A549 treated with GW870086 at 1 μM for 4 hours (cell line): ENCODE measurements at places on chromosomes 13 and 19. TPM values are rescaled to one million over a fixed set of nuclear protein-coding genes. Genes with fewer than 3 reads are reported as not detected.

The IRS2 gene
- 22.2 to 29.2 TPM (median 27.0 TPM) in 5 replicates for total RNA-seq

The SHANK1 gene
- total RNA-seq = 0.16 to 0.46 TPM (median 0.33 TPM) in 4 of 5 replicates, not detected in the other

The GMIP gene
- total RNA-seq = 4.5 to 7.1 TPM (median 6.1 TPM) in 5 replicates

The OR4F17 gene
- total RNA-seq = not detected in 5 replicates

The CEACAM16 gene
- 0.10 to 0.12 TPM (median 0.11 TPM) in 3 of 5 replicates, not detected in the others for total RNA-seq

The ZNF226 gene
- 18.8 to 23.0 TPM (median 21.0 TPM) in 5 replicates for total RNA-seq

The CYP2F1 gene
- total RNA-seq = not detected in 5 replicates

The ZNF613 gene
- total RNA-seq = 0.72 to 1.4 TPM (median 1.3 TPM) in 5 replicates

The FPR2 gene
- not detected in 5 replicates for total RNA-seq

The DACT3 gene
- total RNA-seq = 0.15 to 0.26 TPM (median 0.22 TPM) in 5 replicates

The UBE2L5 gene
- total RNA-seq = not detected in 5 replicates

The VSIG10L gene
- 10.7 to 14.9 TPM (median 14.4 TPM) in 5 replicates for total RNA-seq

The CEACAM7 gene
- 0.08 to 0.17 TPM in 2 of 5 replicates, not detected in the others for total RNA-seq

The PRTN3 gene
- 0.47 to 0.77 TPM (median 0.60 TPM) in 5 replicates for total RNA-seq

The TMPRSS9 gene
- 0.03 to 0.42 TPM in 2 of 5 replicates, not detected in the others for total RNA-seq

The MIR17HG gene
- 0.50 to 1.7 TPM (median 1.2 TPM) in 5 replicates for total RNA-seq

The ZNF208 gene
- total RNA-seq = not detected in 5 replicates

The ZNF132 gene
- total RNA-seq = 0.06 to 0.14 TPM (median 0.13 TPM) in 5 replicates

The ZNF57 gene
- 2.1 to 2.9 TPM (median 2.8 TPM) in 5 replicates for total RNA-seq

The PGLYRP2 gene
- total RNA-seq = not detected in 5 replicates

The ELSPBP1 gene
- total RNA-seq = not detected in 5 replicates

The PNMA8A gene
- 9.3 to 10.4 TPM (median 10.0 TPM) in 5 replicates for total RNA-seq

The NLRP9 gene
- not detected in 5 replicates for total RNA-seq

The CEACAM6 gene
- 14.9 to 22.6 TPM (median 20.6 TPM) in 5 replicates for total RNA-seq

The TMEM238 gene
- 2.8 to 9.2 TPM (median 7.0 TPM) in 5 replicates for total RNA-seq

The KLK4 gene
- total RNA-seq = 0.19 to 0.61 TPM (median 0.43 TPM) in 3 of 5 replicates, not detected in the others

The PTPRH gene
- total RNA-seq = 2.7 to 5.3 TPM (median 5.1 TPM) in 5 replicates

The COX7A1 gene
- total RNA-seq = not detected in 5 replicates

The AMER2 gene
- total RNA-seq = not detected in 5 replicates

The GARIN5A gene
- total RNA-seq = 1.6 to 2.2 TPM (median 2.0 TPM) in 5 replicates

The TSSK6 gene
- 0.86 to 1.8 TPM (median 1.7 TPM) in 5 replicates for total RNA-seq
